ENCODE measurements at places on chromosomes 6 and 20. TPM values are rescaled to one million over a fixed set of nuclear protein-coding genes. Genes with fewer than 3 reads are reported as not detected.

DNA sequence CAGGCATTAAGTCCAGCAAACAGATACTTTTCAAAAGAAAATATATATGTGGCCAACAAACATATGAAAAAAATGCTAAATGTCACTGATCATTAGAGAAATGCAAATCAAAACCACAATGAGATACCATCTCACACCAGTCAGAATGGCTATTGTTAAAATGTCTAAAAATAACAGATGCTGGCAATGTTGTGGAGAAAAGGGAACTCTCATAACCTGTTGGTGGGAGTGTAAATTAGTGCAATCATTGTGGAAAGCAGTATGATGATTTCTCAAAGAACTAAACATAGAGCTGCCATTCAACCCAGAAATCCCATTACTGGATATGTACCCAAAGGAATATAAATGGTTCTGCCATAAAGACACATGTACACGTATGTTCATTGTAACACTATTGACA, 20.6 kb downstream of the KCNQ5 start:
- DNase-seq: no peak

- DNase-seq: peak; percentile 29
Observed at GRCh38 chr6:136576821-136577220, 26.6 kb upstream of the MAP7 start.

Gene SLC2A4RG
- 116 TPM for total RNA-seq

Gene MATN4
- total RNA-seq: not detected

DNA sequence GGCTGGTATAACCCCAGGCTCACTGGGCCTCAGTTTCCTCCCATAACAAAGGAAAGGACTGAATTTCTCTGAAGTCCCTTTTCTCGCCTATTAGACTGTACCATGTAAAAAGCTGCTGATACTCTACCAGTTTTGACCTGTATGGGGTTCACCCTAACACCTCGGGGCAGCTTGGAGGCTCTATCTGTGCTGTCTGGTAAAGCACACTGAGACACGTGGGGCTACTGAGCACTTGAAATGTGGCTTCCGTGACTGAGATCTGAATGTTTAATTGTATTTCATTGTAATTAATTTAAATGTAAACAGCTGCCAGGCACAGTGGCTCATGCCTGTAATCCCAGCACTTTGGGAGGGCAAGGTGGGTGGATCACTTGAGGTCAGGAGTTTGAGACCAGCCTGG, 24.0 kb downstream of the BMP7 start:
- no peak for DNase-seq

- no peak for DNase-seq
Observed at GRCh38 chr6:6592826-6593475, 4.4 kb downstream of the LY86 start.

- peak; percentile 32 for DNase-seq
Observed at GRCh38 chr6:127222418-127222817, 44.2 kb upstream of the RNF146 start.

- no peak for DNase-seq
Observed at GRCh38 chr20:8330319-8330784, 198.3 kb downstream of the PLCB1 start.

GRCh38 chr6:108748055-108748454, 100.2 kb upstream of the ARMC2 start:
- DNase-seq: peak; percentile 56

DNA sequence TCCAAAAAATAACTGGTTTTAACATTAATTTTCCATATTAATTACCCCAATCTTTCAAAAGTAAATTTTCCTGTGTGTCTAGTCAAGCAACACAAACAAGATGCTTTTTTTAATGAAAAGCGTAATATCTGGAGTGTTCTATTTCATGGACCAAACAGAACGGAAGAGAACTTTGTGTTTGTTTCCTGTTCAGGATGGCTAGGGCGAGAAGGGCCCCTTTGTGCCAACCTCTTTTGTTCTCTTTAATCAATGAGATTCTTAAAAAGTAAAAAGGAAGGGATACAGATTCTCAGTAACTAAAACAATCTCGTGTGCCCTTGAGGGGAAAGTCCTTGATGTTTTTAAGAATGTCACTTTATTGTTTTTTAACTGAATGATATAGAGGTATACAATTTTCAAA, 55.7 kb downstream of the GNAS start:
- DNase-seq: no peak

DNA sequence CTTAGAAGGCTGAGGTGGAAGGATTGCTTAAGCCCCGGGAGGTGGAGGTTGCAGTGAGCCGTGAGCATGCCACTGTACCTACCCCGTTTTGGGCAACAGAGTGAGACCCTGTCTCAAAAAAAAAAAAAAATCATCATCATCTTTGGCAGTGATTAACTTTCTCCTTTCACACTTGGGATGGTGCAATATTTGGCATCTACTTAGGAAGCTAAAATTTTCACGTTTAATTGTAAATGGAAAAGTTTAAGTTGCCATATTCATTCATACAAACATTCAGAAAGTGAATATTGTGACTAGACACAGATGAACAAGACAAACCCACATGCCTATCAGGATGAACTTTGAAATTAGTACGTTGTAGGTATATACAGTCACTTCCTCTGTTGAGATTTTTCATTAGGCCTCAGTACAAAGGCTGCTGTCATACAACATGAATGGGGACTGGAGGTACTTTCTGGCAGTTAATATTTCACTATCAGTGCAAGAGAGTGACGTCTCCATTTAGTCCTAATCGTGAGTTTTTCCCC, 10.3 kb downstream of the TOP1 start:
- no peak for DNase-seq
